ENCODE measurements at places on chromosomes 3 and 15.

DNA sequence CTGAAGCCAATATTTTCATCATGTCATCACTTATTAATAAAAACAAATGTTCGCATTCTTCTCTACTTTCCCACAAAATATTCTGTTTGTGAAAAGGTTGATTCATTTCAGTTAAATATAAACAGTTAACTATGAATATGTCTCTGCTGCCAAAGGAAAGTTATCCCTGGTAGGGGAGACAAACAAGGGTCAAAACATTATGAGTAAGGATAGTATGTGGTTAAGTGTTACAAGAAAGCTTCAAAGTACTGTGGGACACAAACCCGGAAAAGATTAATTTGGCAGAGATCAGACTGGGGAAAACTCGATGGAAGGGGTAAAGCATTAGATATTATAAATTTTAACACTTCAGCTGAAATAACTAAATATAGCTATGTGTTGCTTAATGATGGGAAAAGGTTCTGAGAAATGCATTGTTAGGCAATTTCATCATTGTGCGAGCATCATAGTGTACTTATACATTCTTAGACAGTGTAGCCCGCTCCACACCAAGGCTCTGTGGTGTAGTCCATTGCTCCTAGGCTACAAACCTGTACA is 436.5 kb upstream of the TBL1XR1 start:
- DNase-seq, result no peak

DNA sequence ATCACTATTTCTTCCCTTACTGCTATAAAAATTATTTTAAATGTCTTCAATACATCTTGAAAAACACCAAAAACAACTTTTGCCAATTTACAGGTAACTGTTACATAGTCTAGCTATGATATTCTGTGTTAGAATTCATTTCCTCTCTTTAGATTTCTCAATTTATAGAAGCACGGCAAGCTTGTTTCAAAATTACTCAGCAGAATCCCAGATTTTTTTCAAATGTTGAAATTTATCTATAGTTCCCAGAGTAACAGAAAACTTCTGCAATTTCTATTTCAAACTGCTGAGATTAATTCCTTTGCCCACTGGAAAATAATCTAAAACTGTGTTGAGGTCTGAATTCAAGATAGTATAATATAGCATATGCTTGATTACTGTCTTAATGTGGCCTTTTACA is 41.2 kb downstream of the CCPG1 start:
- no peak for DNase-seq

DNA sequence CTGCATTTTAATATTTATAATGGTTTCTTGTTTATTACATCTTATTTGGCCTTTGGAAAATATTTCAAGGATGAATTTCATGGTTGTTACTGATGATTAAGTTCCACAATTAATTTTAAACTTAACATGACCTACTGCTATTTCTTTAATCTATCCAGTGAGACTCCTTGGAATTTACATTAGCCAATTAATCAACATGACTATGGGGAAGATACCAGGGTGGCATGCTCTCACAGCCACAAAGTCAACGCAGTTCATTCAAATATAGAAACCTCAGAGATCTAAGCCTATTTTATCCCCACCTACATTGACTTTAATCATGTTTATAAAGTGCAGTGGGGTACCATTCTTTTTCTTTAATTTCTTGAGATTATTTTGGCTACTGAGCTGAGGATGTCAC is 43.6 kb upstream of the PDZRN3 start:
- no peak for DNase-seq

GRCh38 chr15:56351957-56352506 is 13.2 kb upstream of the TEX9 start:
- DNase-seq, result no peak

- no peak for DNase-seq
Observed at GRCh38 chr15:73799466-73799865, 46.3 kb upstream of the INSYN1 start.

DNA sequence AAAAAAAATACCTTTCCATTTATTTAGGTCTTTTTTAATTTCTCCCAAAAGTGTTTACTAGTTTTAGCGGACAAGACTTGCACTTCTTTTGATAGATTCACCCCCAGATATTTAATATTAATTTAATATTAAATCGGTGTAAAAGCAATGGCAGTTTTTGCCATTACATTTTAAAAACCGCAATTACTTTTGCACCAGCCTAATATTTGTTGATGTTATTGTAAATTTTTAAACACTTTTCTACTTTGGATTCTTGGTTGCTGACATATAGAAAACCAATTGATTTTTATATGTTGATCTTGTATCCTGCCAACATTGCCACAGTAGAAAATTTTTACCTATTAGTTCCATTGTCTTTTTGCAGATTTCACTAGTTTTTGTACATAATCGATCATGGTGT is 63.9 kb upstream of the PXYLP1 start:
- DNase-seq, result no peak

- no peak for DNase-seq
Observed at GRCh38 chr15:63587527-63587926, 9.7 kb upstream of the FBXL22 start.

DNA sequence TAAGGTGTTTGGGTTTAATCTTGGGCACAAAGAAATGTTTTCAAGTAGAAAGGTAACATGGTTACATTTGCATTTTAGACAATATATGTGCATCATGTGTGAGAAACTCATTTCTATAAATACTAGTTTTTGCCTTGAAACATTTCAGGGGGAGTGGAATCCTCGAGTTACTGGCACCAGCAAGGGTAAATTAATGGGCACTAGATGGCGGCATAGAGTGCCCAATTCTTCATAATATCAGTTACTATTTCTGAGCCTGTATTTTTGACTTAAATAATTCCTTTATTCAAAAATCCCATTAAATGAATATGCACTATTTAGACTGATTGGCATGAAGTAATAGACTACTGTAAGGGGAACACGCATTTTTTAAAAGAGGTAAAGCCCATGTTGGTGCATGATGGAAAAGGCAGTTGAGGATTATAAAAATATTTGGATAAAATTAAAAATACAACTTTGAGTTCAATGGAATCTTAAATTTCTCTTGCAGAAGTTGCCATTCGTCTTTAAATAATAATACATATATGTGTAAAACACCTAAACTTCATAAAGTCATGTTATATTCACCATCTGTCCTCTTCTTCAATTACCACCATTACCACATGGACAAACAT is 106.3 kb downstream of the ZBTB20 start:
- no peak for DNase-seq

DNA sequence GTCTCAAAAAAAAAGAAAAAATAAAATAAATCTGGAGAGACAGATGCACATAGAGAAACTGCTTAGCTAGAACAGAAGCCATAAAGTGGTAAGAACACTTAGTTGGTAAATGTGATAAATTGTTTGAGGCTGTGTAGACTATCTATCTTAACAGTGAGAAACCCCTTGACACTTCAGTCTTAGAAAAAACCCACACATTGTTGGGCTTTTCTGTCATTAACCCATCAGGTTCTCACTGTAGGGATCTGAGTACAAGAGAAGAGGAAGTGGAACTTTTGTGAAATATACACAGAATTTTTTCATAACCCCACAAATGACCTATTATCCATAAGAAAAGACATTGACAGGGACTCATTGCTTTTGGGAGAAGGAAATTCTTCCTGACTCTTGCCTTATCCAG is 24.4 kb downstream of the TP63 start:
- no peak for DNase-seq

- no peak for DNase-seq
Observed at GRCh38 chr3:157109267-157110141, 50.4 kb downstream of the CCNL1 start.

DNA sequence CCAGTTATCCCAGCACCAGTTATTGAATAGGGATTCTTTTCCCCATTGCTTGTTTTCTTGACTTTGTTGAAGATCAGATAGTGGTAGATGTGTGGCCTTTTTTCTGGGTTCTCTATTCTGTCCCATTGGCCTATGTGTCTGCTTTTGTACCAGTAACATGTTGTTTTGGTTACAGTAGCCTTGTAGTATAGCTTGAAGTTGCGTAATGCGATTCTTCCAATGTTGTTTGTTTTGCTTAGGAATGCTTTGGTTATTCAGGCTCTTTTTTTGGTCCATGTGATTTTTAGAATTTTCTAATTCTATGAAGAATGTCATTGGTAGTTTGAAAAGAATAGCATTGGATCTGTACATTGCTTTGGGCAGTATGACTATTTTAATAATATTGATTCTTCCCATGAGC is 94.3 kb upstream of the CHMP2B start:
- no peak for DNase-seq

DNA sequence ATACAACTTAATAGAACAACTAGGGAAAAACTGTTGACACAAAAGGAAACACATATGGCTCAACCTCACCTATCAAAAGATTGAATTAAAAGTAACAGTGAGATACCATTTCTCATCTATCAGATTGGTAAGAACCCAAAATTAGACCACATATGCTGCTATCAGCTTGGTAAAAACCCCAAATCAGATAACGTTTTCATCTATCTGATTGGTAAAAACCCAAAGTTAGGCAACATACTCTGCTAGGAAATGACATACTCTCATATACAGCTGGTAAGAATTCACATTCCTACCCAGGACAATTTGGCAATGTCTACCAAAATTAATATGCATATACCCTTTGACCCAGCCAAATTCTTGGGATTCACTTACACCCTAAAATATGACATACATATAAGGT is 26.3 kb downstream of the NRG4 start:
- no peak for DNase-seq

DNA sequence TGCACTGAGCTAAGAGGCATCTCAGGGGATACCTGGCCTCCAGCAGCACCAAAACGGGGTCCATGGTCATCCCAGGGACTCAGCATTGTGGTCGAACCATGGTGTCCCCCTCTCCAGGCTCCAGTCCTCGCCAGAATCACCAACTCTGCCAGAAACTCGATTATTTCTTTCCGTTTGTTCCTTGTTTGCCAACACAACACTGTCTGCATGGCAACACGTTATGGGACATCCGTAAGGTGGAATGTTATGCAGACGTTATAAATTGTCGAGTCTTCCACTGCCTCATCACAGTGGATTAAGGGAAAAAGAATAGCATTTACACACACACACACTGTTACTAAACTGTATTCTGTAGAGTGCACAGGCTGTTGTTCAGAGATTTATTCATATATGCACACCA is 52.5 kb upstream of the RPL32 start:
- no peak for DNase-seq

DNA sequence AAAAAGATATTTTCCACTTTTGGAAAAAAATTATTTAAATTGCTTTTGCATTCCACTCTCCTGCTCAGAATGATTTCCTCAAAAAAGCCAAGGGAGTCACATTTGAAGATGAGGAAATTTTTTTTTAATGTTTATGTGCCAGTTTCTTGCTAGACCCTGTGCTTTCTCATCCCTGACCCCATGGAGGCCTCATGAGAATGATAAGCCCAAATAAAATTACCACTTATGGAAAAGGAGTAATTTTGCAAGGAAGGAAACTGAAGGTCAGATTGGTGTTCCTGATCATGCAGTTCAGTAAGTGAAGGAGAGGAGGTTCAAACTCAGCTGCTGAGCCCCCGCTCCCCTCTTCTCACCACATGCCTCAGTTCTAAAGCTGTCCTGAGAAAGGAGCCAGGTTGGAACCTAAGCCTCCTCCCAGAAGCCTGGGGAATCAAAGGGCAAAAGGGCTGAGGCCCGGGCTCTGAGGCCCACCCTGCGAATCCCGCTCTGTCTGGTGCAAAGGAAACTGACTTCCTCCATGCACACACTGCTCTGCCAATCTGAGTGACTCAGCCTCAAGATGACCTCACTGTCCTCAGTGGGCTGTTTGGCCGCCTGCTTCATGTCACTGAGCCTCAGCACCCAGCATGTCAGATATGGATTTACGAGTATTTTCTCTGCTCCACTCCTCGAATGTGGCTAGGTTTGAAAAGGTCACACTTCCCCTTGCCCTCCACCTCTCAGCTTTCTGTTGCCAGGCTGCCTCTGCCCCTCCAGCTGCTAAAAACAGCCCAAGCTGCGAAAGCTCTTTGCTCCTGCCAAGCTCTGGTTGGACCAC is 56.9 kb upstream of the FLNB start:
- DNase-seq, result no peak

GRCh38 chr15:65405791-65406423 is 16.8 kb downstream of the IGDCC4 start:
- DNase-seq, result no peak

GRCh38 chr3:33664195-33664594 is 53.9 kb downstream of the CLASP2 start:
- DNase-seq, result no peak

GRCh38 chr3:10376353-10376752 is 55.4 kb upstream of the SEC13 start:
- no peak for DNase-seq

- no peak for DNase-seq
Observed at GRCh38 chr15:72503147-72503546, 29.0 kb downstream of the ARIH1 start.

- DNase-seq, result no peak
Observed at GRCh38 chr3:145377301-145377700, 783.7 kb downstream of the PLOD2 start.

GRCh38 chr3:152823173-152823572 is 11.8 kb upstream of the P2RY1 start:
- no peak for DNase-seq

DNA sequence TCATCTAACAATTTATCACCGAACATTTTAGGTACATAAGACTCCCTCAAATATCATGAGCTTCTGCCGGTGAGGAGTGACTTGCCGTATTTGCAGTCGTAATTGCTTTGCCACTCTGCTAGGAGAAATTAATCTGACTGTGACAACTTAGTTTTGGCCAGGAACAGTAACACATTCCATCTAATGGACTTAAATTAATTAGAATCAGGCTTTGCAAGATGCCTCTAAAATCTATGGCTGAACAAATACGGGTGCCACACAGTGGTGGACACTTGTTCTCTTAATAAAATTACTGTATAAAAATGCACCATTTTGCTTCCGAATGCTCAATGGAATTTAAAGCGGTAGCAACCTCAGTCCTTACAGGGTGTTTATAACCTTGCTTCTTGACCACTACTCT is 27.6 kb upstream of the BDH1 start:
- DNase-seq, result no peak

DNA sequence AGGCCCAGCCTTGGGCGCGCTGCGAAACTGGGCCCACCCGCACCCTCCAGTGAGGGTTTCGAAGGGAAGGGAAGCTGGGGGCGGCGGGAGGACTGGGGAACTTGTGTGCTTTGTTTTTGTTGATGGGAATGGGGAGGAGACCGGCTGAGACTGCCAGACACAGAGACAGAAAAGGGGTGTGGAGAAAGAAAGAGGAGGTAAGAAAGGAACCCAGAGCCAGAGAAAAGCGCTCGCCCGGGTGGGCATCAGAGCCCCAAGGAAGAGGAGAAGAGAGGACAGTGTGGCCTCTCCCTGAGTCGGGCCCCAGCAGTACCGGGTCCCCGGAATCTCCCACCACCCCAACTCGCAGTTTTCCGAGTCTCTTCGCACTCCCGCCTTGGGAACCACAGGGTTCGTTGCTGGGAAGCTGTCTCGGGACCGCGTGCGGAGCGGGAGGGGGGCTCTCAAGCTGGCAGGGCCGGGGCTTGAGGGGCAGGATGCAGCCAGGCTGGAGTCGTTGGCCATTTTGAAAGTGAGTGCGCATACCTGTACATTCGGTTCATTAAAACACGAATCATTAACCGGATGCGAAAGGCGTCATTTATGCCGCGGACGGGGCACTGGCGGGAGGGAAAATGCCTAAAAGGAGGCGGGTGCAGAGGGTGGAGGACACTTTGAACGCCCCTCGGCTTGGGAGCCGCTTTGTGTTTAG is 3.1 kb downstream of the SKOR1 start:
- no peak for DNase-seq

- no peak for DNase-seq
Observed at GRCh38 chr3:41277790-41278465, 78.6 kb downstream of the CTNNB1 start.

GRCh38 chr3:161072211-161072621 is 32.9 kb downstream of the B3GALNT1 start:
- no peak for DNase-seq
